ENCODE measurements at places on chromosomes 1 and 21.
A peak's percentile ranks its signal among the peaks of the same experiment; 100 is the strongest.

DNA sequence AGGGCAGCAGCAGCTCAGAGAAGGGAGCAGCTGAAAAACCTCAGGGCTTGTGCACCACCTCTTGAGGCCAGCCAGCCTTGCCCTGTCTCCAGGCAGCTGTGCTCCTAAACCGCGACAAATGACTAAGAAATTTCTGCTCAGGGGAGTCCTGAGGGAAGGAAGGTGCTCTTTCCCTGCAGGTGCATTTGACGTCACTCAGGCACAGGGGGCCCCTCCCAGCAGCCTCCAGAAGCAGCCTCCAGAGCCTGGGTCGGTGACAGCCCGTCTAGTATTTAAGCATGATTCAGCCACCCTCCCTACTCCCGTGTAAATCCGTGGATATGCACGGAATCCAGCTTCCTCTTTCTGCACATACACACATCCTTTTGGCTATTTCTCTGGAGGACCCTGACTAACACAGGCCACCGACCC, 560.5 kb downstream of the KIF26B start:
- no peak for DNase-seq

DNA sequence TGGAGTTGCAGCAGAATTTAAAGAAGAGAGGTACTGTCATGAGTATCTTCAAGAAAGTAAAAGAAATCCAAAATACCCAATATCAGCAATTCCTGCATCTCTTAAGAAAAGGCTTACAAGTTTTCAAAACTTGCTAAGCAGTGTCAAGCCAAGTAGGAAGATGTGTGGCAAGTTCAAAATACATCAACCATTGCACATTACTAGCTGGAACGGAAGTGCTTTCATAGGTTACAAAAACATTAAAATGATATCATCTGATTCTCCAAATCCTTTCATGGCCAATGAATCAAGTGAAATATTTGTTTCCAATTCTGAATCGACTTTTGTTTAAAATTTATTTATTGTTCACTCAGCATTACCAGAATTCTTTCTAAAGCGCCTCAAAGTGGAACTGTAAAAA, 5.7 kb upstream of the ABCA4 start:
- no peak for DNase-seq

GRCh38 chr1:62964141-62964540, 180.2 kb downstream of the ATG4C start:
- DNase-seq: no peak

- DNase-seq: no peak
Observed at GRCh38 chr1:14759843-14760242, 161.4 kb downstream of the KAZN start.

- DNase-seq: no peak
Observed at GRCh38 chr1:22447621-22448111, 4.0 kb upstream of the ZBTB40 start.

- no peak for DNase-seq
Observed at GRCh38 chr1:203065191-203065590, 20.6 kb downstream of the MYOG start.

- DNase-seq: no peak
Observed at GRCh38 chr1:98181036-98181764, 260.4 kb upstream of the DPYD start.

DNA sequence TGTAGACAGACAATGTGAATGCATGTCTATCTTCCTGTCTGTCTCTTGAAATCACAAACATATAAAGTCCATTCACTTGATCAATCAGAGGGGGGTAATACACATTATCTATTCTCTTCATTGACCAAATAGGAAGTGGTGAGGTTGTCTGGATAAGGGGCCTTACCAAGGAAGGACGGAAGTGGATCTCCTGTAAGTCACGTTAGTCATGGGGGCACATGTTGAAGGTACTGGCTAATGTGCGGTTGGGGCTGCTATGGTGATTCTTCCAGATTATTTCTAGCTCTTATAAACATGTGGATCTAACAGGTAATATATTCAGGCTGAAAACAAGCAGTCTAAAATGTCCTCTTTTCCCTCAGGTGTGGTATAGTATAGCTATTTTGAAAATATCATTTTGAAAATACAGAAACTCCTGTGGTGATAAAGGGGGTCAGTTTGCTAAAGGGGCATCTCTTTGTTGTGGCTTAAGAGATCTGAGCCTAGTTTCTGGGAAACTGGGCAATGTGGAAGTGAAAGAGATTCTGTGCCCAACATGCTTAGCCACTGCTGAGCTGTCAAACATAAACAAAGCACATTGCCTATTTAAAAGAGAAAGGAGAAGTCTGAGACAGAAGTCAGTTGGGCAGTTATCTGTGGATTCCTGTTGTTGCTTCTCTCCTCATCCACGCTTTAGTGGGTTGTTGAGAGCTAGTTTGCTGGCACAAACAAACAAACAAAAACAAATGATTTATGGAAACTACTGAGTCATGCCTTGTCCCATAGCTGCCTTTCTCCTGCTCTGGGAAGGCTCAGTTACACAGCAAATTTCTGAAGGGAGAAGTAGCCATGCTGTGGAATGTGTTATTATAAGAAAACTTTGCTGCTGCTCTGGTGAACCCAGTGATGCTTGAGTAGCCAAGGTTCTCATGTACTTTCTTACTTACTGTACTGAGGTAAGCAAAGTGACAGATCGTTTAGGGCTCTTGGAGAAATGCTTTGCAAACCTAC, 166.9 kb downstream of the HLX start:
- DNase-seq: no peak

DNA sequence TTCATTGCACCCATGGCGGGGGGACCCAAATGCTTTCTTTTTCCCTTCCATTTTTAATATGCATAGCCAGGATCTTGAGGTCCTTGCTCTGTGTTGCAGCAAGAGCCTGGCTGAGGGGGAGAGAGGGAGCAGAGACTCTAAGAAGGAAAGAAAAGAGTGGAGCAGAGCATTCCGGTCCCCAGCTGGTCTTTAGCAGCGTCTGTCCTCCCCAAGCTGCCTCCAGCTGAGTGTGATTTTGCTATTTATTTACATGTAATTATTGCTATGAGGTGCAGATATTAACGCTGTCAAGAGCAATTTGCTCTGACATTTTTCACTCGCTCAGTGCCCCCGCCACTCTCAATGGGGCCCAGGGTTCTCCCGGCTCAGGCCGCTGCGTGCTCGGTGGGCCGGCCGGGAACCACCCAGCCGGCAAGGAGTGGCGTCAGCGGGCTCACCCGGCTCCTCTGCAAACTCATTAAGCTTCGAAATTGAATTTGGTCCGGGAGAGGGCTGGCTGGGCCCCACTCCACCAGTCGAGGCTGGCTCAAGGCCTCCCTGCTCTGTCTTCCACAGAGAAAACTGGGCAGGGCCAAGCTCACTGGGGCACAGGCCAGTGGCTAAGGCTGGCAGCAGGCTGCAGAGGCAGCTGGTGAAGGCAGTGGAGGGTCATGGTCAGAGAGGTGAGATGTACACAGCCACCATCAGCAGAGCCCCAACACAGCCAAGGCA, 93.2 kb downstream of the PAX7 start:
- no peak for DNase-seq

GRCh38 chr1:219792337-219793021, 135.9 kb downstream of the SLC30A10 start:
- no peak for DNase-seq

DNA sequence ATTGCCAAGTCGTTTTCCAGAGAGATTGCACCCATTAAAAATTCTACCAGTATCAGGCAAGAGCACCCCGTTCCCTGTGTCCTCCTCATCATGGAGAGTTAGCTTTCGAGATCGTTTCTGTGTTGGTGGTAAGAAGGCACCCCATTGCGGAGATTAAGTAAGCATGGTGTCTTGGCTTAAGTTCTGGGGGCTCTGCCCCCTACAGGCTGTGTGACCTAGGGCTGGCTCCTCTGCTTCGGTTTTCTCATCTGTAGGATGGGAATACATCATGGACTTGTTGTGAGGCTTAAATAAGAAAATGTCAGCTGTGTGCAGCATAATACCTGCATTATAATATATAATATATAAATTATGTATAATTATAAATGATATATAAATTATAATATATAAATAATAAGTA, 36.8 kb upstream of the TENT5C start:
- DNase-seq: no peak

DNA sequence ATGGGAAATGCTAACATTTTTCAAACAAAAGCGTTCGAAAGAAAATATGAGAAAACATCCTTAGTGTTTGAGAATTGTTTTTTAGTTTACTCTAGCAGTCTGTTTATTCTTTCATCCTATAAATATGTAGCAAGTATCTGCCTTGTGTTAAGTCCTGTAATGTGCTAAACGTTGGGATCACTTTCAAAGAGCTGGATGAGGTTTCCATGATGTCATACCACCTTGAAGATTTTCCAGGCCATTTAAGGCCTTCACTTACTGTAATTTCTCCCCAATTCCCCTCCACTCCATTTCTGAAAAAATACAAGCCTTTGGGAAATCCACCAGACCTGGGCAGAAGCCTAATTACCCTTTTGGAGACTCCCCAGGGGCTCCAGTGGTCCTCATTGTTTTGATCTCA, 24.2 kb upstream of the CTBS start:
- DNase-seq: no peak

- DNase-seq: no peak
Observed at GRCh38 chr1:50450861-50451653, 27.8 kb upstream of the DMRTA2 start.

- DNase-seq: no peak
Observed at GRCh38 chr1:184664661-184665060, 90.0 kb downstream of the EDEM3 start.

- no peak for DNase-seq
Observed at GRCh38 chr1:15616373-15617172, 685 bp upstream of the DDI2 start.

DNA sequence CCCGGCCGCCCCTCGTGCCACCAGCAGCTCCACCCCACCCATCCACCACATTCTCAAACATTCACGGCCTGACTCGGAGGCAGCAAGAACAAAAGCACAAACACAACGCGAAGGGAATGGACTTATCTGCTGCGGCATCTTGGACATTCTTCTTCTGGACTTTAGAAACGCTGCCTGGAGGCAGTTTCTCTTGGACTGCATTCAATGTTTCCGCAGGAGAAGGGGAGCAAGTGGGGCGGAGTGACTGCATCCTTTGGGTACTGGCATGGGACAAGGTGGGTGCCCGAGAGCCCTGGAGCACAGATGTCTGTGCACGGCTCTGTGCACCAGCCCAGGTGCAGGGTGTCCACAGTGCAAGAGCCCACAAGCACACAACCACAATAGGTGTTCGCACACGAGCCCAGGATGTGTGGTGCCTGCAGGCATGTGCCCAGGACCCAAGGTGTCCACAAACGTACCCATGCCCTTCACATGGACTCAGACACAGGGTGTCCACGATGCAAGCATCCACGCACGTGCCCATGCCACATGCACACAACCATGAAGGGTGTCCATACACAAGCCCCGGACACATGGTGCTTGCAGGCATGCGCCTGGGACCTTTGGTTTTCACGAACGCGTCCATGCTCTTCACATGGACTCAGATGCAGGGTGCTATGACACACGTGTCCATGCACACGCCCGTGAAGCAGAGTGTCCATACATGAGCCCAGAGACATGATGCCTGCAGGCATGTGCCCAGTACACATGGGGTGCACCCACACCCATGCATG, 53.6 kb downstream of the WNT9A start:
- DNase-seq: no peak

GRCh38 chr1:47182676-47183235, 7.1 kb downstream of the PDZK1IP1 start:
- no peak for DNase-seq

GRCh38 chr1:18635891-18636595, 5.4 kb downstream of the PAX7 start:
- no peak for DNase-seq

- DNase-seq: peak; percentile 47
Observed at GRCh38 chr1:40034869-40035268, 5.7 kb upstream of the CAP1 start.

GRCh38 chr1:237071641-237072420, 29.8 kb downstream of the RYR2 start:
- no peak for DNase-seq

GRCh38 chr1:98660940-98661543, 479 bp upstream of the SNX7 start:
- no peak for DNase-seq

DNA sequence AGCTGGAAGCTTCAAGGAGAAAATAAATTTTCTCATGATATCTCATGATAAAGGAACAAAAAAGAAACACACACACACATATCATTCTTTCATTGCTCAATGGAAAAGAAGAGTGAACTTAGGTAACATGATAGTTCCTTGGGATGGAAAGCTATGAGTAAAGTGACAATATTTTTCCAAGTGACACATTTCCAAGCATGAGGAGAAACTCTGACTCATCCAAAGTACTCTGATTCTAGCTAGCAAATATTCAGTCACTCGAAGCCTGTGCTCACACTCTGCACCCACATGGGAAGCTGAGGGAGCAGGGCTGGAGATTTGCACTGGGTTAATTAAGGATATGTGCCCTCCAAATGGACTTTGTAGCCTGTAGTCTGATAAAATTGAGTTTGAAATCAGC, 222.4 kb downstream of the LRRC40 start:
- no peak for DNase-seq

- DNase-seq: no peak
Observed at GRCh38 chr1:203153051-203153988, 22.3 kb downstream of the MYBPH start.

DNA sequence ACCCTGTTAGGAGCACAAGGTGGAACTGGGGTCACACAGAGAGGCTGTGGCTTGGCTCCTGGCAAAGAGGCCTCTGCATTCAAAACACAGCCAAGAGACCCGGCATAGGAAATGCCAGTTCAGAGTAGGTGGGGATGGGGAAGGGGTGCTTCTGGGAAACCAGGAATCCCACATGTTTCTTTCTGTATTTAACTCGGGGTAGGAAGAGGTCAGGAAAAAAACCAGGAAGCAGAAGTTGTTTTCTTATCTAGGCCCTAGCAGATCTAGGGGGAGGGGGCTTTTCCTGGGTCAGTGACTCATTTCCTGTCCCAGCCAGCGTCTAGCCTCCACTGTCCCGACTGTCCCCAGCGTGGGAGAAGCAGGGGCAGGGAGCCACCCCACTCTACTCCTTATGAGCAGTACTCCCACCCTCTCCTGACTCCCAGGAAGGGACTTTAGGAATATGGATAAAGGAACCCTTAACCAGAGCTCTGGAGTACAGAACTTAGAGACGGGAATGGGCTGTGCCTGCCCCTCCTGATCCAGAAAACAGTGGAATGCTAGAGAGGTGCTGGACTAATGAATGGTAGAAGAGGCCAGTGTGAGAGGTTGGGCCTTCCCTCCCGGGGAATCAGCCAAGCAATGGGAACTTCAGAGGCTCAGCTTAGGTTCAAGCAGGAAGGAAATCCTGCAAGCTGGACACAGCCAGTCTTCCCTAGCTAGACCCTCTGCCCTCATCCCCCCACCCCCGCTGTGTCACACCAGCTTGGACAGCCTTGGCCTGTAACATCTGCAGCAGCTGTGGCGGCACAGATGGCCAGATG, 5.7 kb downstream of the FHL3 start:
- DNase-seq: no peak

- DNase-seq: no peak
Observed at GRCh38 chr1:30807318-30808066, 49.9 kb upstream of the LAPTM5 start.

GRCh38 chr21:38478782-38479181, 19.5 kb downstream of the ERG start:
- no peak for DNase-seq

Measured in CD4-positive, CD25-positive, alpha-beta regulatory T cell (primary cell).